ENCODE measurements at places on chromosomes 13 and 19.

DNA sequence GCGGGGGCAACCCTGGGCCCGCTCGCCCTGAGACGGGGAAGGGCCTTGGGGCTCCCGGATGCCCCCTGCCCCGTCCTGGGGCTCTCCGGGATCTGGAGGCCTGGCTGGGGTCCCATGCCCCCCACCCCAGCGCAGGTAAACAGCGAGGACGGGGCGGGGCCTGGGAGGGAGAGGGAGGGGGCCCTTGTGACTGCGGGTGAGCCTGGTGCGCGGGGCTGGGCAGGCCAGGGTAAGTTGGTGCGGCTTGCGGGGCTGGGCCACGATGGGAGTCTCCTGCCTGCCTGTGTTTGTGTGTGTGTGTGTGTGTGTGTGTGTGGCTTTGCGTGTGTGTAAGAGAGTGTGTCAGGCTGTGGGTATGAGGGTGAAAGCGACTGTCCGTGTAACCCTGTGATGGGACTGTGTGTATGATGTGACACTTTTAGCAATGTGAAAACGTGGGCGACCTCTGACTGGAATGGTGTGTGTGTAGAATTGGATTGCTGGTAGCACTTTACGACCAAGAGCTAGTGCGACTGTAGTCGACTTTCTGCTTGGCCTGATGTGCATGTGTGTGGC, 426 bp downstream of the KLC3 start:
- peak; percentile 30 for DNase-seq

- peak; percentile 80 for DNase-seq
Observed at GRCh38 chr19:11268783-11269267, 6.5 kb upstream of the DOCK6 start.

- peak; percentile 36 for DNase-seq
Observed at GRCh38 chr19:3655402-3656072, 28.9 kb upstream of the CACTIN start.

DNA sequence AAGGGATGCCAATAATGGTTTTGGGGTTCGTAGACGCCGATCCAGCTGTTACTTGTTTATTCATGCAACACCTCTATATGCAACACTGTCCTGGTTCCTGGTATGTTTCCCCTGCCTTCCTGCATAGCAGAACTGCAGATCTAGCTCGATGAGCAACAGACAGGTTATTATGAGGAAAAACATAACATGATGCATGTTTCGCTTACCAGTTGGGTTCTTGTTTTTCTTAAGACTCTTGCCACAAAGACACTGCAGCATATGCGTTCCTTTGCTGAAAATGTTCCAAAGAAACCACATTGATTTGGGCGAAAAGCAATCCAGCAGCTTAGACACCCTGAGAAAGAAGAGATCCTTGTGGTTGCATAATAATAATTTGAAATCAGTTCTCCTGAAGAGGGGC, 583 bp downstream of the FGF14 start:
- DNase-seq = no peak

GRCh38 chr13:98998831-98999638, 21.2 kb upstream of the DOCK9 start:
- DNase-seq = no peak

GRCh38 chr19:32404933-32405430, 588 bp upstream of the DPY19L3 start:
- DNase-seq = peak; percentile 17

- peak; percentile 37 for DNase-seq
Observed at GRCh38 chr19:49333811-49334288, 1.4 kb upstream of the CD37 start.

DNA sequence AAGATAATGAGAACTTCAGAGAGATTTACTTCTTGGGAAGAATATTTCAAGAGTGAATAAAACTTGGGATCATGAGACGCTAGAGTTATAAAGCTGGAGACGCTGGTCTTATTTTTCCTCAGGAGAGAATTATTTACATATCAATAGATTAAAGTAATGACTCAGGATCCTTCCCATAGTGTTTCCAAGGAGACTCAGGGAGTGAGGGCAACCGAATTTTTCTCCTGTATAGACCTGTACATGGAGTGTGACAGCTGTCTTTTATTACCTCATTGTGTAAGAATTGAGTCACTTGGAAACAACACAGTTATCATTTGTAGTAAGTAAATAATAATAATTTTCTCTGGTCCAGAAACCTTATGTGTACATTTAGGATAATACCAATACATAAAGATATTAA, 1905.5 kb downstream of the OLFM4 start:
- no peak for DNase-seq

DNA sequence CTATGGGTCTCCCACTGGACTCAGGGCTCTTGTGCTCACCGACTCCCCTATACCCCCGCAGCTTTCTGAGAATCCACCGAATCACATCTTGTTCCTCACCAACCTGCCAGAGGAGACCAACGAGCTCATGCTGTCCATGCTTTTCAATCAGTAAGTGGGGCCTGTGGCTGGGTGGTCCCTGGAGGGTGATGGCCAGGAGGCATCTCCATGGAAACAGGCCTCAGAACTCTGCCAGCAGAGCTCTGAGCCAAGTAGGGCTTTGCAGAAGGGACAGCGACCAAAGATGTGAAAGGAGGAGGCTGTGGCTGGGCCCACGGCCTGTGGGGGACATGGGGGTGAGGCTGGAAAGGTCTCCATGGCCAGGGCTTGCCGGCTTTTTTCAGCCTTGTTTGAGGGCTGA, 11.8 kb upstream of the MIA start:
- no peak for DNase-seq

DNA sequence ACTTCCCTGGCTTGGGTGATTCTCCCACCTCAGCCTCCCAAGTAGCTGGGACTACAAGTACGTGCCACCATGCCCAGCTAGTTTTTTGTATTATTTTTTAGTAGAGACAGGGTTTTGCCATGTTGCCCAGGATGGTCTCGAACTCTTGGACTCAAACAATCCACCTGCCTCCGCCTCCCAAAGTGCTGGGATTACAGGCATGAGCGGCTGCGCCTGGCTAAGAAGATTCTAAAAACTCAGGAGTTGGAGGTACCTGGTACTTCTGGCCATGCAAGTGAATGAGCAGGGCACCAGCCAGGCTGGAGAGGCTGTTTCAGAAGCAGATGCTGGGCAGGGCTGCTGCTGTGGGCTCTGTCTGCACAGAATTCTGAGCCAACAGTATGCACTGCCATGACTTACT, 6.1 kb downstream of the MZF1 start:
- DNase-seq = no peak

DNA sequence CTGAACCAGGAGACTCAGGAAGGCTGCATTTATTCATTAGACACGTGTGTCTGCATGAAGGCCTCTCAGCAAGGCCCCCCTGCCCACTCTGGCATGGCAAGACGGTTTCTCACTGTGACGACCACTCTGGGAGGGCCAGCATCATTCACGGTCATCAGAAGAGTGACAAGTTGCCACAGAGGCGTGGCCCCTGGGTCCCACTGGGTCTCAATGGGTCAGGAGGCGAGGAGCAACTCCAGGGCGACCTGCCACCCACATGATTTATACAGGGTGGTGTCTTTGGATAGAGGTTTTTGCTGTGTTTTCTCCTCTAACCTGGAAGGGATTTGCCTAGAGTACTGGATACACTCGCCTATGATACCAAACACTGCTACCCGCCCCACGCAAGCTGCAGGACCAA, 60.7 kb downstream of the KLF2 start:
- DNase-seq = no peak

GRCh38 chr19:21143428-21143827, 1.6 kb downstream of the ZNF431 start:
- DNase-seq = no peak

DNA sequence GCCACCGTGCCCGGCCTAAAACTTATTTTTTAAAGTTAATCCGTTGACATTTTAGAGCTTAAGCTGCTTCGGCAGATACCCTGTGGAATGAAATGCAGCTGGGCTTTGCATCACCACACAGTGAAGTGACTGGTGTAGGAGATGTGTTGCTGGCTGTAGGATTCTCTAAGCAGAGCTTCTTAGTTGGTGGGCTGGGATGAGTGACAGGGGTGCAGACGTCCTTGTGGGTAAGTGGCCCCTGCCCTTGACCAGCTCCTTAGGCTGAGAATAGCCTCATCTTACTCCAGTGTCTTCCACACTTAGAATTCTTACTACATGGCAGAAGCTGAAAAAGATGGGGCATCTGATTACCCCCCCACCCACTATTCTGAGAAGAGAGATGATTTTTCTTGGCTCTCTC, 11.6 kb downstream of the GATAD2A start:
- DNase-seq = no peak

GRCh38 chr19:3061182-3062161, 823 bp downstream of the TLE5 start:
- DNase-seq = no peak

- DNase-seq = no peak
Observed at GRCh38 chr19:10846500-10847202, 1.6 kb upstream of the C19orf38 start.

DNA sequence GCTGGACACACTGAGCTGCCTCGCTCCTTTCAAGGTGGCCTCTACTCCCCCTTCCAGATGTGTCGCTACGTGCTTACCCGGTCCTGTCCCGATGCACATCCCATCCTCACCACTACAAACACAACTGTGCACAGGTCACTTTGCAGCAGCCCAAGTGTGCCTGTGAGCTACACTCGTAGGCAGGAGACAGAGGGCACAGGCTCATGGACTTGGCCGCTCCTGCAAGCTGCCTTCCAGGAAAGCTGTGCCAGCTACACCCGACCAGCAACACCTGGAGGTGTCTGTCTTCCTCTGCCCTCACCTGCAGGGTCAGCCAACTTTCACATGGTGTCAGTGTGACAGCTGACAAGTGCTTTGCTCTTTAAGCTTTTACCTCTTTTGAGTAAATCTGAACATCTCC, 15.4 kb downstream of the CARS2 start:
- DNase-seq = no peak

GRCh38 chr13:93231867-93232266, 5.3 kb downstream of the GPC6 start:
- no peak for DNase-seq

GRCh38 chr13:94667190-94667589, 45.2 kb downstream of the SOX21 start:
- no peak for DNase-seq

DNA sequence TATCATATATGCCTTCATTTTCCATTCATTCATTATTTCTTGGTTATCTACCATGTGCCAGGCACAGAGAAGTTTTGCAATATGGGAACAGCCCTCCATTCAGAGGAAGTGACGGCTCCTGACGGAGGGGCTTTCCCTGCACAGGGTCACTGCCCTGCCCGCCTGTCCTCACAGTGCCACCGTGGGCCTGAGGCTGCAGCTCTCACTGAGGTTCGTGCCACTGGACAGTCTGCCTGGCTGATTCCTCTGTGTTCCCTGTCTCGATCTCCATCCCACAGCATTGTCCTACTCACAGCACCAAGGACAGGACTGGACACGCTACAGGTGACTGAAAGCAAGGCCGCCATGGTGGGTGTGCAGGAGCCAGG, 92.7 kb downstream of the TSHZ3 start:
- no peak for DNase-seq

GRCh38 chr19:36128392-36128736, 11.5 kb upstream of the CAPNS1 start:
- DNase-seq = no peak

GRCh38 chr19:35828692-35829301, 16.2 kb upstream of the PRODH2 start:
- peak; percentile 84 for DNase-seq

DNA sequence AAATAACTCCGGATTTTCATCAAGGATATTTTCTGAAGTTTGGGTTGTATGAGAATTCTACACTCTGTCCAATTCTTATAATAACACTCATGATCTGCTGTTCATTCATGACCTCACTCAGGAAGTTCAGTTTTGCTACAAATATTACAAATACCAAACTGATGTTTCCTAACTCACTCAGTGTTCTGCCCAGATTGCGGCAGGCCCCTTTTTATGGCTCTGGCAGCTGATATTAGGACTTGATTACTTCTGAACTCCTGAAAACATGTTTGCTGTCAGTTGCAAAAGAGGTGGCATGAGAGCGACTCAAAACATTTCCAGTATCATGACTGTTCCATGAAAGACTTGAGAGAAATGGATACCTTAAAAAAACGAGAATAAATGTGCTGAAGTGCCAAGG, 188.0 kb downstream of the RGCC start:
- no peak for DNase-seq

GRCh38 chr19:3423183-3423829, 56.9 kb downstream of the NFIC start:
- no peak for DNase-seq

- DNase-seq = no peak
Observed at GRCh38 chr13:112818698-112819045, 128.8 kb downstream of the ATP11A start.

DNA sequence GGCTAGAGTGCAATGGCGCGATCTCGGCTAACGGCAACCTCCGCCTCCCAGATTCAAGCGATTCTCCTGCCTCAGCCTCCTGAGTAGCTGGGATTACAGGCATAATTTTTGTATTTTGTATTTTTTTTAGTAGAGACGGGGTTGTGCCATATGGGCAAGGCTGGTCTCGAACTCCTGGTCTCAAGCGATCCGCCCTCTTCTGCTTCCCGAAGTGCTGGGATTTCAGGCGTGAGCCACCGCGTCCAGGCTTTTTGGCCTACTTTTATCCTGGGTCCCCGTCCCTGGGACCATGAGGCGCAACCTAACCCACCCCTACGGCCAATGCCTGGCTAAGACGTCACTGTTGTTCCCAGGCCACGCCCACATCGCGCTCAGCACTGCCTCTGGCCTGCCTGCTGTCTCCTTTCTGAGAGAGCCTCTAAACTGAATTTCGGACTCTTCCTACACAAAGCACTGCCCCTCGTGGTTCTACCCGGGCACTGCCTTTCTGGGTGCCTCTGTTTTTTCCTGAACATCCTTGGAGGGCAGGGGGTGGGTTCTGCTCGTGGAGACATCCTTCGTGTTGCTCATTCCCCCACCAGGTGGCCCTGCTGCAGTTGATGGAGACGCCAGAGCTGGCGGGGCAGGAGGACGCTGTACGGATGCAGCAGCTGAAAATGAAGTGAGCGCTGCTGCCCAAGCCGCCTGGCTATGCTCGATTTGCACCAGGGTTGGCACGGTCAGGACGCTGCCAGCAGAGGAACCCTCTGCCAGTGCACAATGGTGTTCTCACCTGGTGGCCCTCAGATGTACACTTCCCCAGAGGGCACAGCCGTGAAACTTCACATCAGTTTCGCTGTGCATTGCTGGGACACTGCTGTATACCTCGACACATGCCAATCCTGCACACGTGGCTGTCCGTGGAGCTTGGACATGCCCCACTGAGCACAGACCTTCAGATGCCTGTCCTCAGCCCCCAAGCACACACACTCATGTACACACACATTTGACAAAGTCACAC, 2.0 kb downstream of the REX1BD start:
- DNase-seq = peak; percentile 46

- no peak for DNase-seq
Observed at GRCh38 chr13:36261011-36261410, 36.6 kb downstream of the CCDC169 start.

DNA sequence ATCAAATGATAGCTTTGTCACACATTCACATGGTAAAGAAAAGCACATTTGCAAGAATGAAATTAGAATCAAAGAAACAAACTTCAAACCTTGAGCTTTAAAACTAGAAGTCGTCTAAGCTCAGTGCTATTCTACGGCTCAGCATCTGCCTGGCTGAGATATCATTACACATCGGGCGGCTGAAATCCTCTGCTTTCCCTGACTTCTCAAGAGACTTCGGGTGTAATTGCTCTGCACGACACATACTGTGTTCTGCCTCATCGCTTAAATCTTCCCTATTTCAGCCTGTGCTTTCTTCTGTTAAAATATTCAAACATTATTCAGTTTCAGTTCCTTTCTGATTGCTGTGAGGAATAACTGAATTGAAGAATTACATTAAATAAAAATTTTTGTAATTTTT, 265.3 kb downstream of the NALCN start:
- DNase-seq = no peak

All from hematopoietic multipotent progenitor cell (in vitro differentiated cells).